A673 (cell line): ENCODE measurements at places on chromosomes 13 and 19. TPM values are rescaled to one million over a fixed set of nuclear protein-coding genes. Genes with fewer than 3 reads are reported as not detected.

THAP8 gene
- total RNA-seq, result 4.6 and 5.4 TPM in 2 replicates

TMPRSS9 gene
- not detected in 2 replicates for total RNA-seq

ZIC2 gene
- 285 and 305 TPM in 2 replicates for total RNA-seq

SERPINE3 gene
- total RNA-seq, result not detected in 2 replicates

RFPL4A gene
- not detected in 2 replicates for total RNA-seq

PRR22 gene
- 6.5 and 8.2 TPM in 2 replicates for total RNA-seq

FAM124A gene
- total RNA-seq, result 2.1 and 2.2 TPM in 2 replicates

RINL gene
- 5.7 and 7.4 TPM in 2 replicates for total RNA-seq

CYP4F3 gene
- not detected in 2 replicates for total RNA-seq

SHC2 gene
- total RNA-seq, result 1.1 and 2.0 TPM in 2 replicates

ZNF584 gene
- 20.9 and 21.6 TPM in 2 replicates for total RNA-seq

PBX4 gene
- total RNA-seq, result 3.1 and 4.6 TPM in 2 replicates

KLK4 gene
- not detected in 2 replicates for total RNA-seq

PLEKHJ1 gene
- total RNA-seq, result 73.7 and 75.9 TPM in 2 replicates

TMEM86B gene
- total RNA-seq, result 4.8 and 6.1 TPM in 2 replicates

FCGBP gene
- 8.7 and 12.2 TPM in 2 replicates for total RNA-seq

CGB2 gene
- not detected in 2 replicates for total RNA-seq

TMEM38A gene
- total RNA-seq, result 8.3 and 8.6 TPM in 2 replicates

FAM216B gene
- total RNA-seq, result not detected in 2 replicates

FFAR3 gene
- total RNA-seq, result 0.15 TPM in 1 of 2 replicates, not detected in the other

PSG7 gene
- not detected in 2 replicates for total RNA-seq

OR7D2 gene
- total RNA-seq, result not detected in 2 replicates

VSIG10L gene
- total RNA-seq, result 0.69 and 0.94 TPM in 2 replicates
